ENCODE measurements at places on chromosomes 12 and 14. TPM values are rescaled to one million over a fixed set of nuclear protein-coding genes. Genes with fewer than 3 reads are reported as not detected.

DNA sequence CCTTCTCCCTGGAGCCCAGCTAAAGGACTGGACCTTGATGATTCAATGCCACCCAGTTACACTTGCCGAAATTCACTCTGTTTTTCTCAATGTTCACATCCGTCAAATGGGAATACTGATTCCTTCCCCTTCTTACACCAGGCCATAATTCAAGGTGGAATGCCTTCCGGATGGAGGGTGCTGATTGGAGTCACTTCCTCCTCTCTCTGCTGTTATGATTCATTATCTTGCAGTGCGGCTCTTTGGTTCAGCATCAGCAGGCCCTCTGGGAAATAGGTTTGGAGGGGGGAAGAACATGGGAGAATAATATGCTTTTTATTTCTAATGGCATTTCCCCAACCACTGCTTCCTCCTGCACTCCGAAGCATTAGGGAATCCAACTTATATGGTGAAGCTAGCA lies 390.6 kb upstream of the TBX3 start:
- H3K27me3 ChIP-seq, result no peaks in the 10 kb centered on the region
- H3K36me3 ChIP-seq, result no peaks in the 10 kb centered on the region
- DNase-seq, result no peak
- H3K4me3 ChIP-seq, result no peak overlapping the region
- no peak overlapping the region for H3K27ac ChIP-seq

- peak; percentile 94 for DNase-seq
- no peak overlapping the region for H3K27ac ChIP-seq
- H3K27me3 ChIP-seq, result no peaks in the 10 kb centered on the region
Measured at GRCh38 chr14:91173221-91173670, 59.4 kb downstream of the DGLUCY start.

DNA sequence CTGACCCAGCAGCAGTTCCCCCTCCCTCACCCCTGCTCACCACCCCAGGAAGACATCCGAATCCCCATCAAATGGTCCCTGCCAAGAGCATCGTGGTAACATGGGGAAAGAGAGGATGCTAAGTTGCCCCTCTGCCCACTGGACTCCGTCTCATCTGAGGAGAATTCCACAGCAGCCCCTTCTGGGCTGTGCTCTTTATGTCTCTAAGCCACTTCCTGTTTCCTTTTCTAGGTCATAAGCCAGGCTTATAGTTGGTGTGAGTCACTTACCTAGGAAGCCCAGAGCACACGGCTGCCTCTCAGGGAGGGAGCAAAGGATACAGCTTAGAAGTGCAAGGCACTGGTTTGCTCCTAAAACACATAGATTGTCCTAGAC lies 76.0 kb downstream of the VCPKMT start:
- H3K4me3 ChIP-seq, result no peak overlapping the region
- H3K27ac ChIP-seq, result peak overlapping the region; percentile 80
- DNase-seq, result no peak

GRCh38 chr12:41943671-41944070 lies 201.0 kb downstream of the GXYLT1 start:
- H3K36me3 ChIP-seq, result no peaks in the 10 kb centered on the region
- no peak overlapping the region for H3K4me3 ChIP-seq
- no peak overlapping the region for H3K27ac ChIP-seq
- no peak for DNase-seq

DNA sequence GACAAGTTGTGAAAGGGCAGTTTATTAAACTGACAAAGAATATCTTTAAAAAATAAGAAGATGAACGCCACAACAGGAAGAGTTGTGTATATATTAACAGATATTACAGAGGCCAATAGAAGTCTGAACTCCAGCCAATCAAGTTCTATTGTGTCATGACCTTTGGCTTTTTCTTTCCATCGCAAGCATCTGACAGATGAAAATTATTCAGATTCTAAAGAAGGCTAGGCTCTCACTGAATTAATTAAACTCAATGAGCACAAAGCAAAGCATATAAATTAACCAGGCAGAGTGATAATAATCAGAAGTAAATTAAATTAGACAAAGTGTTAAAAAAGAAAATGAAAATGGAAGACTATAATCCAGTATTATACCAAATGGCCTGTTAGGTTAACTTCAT lies 62.0 kb upstream of the PYGL start:
- no peak overlapping the region for H3K27ac ChIP-seq
- DNase-seq, result no peak
- H3K36me3 ChIP-seq, result no peaks in the 10 kb centered on the region
- H3K4me3 ChIP-seq, result no peak overlapping the region
- H3K4me1 ChIP-seq, result peaks cover 5% of the 10 kb centered on the region

GRCh38 chr12:53674977-53675700 lies 744 bp downstream of the ATP5MC2 start:
- peak overlapping the region; percentile 94 for H3K4me3 ChIP-seq
- H3K4me1 ChIP-seq, result peaks cover 55% of the 10 kb centered on the region
- H3K27ac ChIP-seq, result peak overlapping the region; percentile 93
- no peaks in the 10 kb centered on the region for H3K27me3 ChIP-seq
- DNase-seq, result no peak

DNA sequence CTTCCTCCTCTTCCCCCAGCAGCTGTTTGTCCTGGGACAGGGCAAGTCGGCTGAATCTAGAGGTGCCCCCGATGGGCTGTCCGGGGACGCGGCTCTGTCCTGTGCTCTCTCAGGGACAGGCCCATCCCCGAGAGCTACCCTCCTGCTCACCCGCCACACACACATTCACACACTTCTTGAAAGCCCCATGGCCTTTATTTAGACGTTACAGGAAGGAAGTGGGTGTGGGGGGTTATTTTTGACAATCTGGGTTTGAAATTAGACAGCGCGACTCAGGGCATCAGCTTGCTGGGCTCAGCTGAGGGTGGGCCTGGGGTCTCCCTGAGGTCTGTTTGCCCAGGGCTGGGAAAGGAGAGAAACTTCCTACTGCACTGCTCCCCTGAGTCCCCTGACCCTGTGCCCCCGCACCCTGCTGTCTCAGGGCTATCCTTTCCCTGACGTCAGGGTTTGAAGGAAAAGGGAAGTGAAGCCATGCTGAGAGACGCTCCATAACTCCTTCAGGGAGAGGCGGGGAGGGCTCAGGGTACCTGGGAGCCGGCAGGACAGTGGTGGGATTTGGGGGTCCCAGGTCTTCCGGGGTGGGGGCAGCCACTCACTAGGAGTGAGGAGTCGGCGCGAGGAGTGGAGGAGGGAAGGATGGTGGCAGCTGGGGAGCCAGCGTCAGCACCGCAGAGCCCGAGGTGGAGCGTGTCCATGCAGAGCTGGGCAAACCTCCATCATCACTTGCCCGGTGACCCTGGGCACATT lies 8.1 kb downstream of the PTPN6 start:
- peak overlapping the region; percentile 14 for H3K4me3 ChIP-seq
- peaks cover 84% of the 10 kb centered on the region for H3K4me1 ChIP-seq
- H3K27ac ChIP-seq, result peak overlapping the region; percentile 95
- peak; percentile 92 for DNase-seq
- peaks cover 27% of the 10 kb centered on the region for H3K36me3 ChIP-seq

DNA sequence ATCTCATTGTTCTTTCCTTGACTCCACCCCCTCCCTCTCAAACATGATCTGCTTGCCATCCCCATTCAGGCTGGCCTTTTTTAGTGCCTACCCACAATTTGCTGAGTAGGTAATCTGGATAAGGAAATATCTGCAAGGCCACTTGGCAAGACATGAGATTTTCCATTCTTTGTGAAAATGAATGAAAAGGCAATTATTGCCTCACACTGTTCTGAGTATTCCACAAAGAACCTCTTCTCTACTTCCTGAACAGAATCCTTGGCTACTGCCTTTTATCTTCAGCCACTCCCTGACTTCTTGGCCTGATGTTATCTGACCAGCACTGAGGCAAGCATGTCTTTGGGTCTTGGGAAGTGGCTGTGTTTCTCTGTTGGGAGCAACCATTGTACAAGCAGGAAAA lies 263.2 kb upstream of the ATP2B1 start:
- H3K27ac ChIP-seq, result no peak overlapping the region
- no peak overlapping the region for H3K4me3 ChIP-seq
- no peaks in the 10 kb centered on the region for H3K36me3 ChIP-seq
- no peak for DNase-seq
- no peaks in the 10 kb centered on the region for H3K27me3 ChIP-seq
- H3K4me1 ChIP-seq, result peaks cover 6% of the 10 kb centered on the region

DNA sequence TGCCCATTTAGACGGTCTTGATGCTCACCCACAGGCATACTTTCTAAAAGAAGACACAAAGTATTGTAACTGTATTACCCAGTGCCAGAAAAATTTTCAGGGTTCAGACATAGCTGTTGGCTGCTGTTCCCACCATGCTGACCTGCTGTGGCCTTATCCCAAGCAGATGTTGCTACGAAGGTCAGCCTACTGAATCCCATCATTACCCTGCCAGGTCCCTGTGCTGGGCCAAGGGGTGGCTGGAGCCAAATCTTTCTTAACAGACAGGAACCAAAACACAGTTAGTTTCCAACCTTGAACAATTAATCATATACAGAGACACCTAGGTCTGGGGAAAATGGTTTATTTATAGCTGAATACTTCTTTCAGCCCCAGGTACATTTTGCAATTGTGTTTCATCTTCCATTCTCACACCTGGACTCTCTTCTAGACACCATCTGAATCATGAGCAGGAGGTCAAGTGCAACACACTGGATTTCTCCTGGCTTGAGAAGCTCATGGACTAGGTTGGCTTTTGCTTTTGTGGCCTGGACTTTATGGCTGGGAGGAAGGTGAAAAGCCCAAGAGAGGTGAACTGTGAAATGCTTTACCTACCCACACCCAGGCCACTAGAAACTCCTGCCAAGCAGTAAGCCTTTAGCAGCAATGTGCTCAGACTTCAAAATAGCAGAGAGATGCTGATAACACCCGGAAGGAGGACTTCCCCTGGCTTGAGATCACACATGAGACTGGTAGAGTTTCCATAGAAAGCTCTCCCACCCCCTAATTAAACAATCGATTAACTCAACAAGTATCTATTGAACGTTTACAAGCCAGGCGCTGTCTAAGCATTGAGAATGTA lies 150.1 kb downstream of the SUDS3 start:
- no peak overlapping the region for H3K4me3 ChIP-seq
- no peak overlapping the region for H3K27ac ChIP-seq
- DNase-seq, result no peak
- H3K36me3 ChIP-seq, result no peaks in the 10 kb centered on the region

GRCh38 chr12:23049180-23049579 lies 424.2 kb downstream of the ETNK1 start:
- no peaks in the 10 kb centered on the region for H3K4me1 ChIP-seq
- no peak overlapping the region for H3K4me3 ChIP-seq
- no peaks in the 10 kb centered on the region for H3K36me3 ChIP-seq
- no peaks in the 10 kb centered on the region for H3K27me3 ChIP-seq
- no peak overlapping the region for H3K27ac ChIP-seq
- DNase-seq, result no peak

DNA sequence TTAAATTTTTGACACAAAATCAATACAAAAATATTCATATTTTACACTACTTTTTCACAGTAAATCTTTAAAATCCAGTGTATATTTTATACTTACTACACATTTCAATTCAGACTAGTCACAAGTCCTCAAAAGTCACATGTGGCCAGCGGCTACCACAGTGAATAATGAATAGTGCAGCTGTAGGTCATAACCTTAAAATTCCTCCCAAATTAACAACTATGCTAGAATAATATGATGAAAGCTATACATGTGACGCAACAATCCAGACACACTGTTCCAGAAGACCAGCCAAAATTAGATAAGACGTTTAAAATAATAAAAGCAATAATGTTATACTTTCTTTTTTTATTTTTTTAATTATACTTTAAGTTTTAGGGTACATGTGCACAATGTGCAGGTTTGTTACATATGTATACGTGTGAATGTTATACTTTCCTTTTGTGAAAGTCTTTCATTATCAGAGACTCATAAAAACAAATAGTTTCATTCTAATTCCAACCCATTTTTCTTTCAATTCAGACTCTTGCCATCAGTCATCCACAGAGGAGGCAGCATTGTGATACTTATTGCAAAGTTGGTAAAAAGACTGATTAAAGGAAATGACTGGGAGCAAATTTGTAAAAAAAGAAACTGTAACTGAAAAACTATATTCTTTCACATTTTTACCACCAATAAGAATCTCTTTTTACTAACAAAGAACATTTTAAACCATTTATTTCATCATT lies 67.0 kb downstream of the C2CD5 start:
- H3K4me1 ChIP-seq, result no peaks in the 10 kb centered on the region
- H3K27me3 ChIP-seq, result no peaks in the 10 kb centered on the region
- H3K36me3 ChIP-seq, result peaks cover 8% of the 10 kb centered on the region

DNA sequence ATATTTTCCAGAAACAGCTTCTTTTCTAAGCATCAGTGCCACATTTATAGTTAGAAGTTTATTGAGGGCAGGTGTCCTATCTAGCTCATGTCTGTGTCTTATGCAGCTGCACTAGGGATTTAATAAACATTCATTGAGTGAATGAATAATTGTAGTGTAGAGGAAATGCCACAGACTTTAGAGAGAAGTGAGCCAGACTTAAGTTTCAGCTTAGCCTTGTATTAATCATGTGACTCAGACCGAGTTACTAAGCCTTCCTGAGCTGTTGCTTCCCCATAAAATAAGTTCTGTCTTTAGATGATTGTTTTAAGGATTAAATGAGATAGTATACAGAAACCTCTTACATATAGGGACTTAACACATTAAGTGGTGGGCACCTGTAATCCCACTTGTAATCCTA lies 236.1 kb upstream of the DDHD1 start:
- no peak overlapping the region for H3K4me3 ChIP-seq
- no peaks in the 10 kb centered on the region for H3K27me3 ChIP-seq
- no peaks in the 10 kb centered on the region for H3K36me3 ChIP-seq
- DNase-seq, result no peak
- H3K27ac ChIP-seq, result no peak overlapping the region
- H3K4me1 ChIP-seq, result no peaks in the 10 kb centered on the region

- no peak overlapping the region for H3K4me3 ChIP-seq
- no peaks in the 10 kb centered on the region for H3K4me1 ChIP-seq
- no peaks in the 10 kb centered on the region for H3K36me3 ChIP-seq
- DNase-seq, result no peak
Measured at GRCh38 chr12:114063435-114063834, 97.3 kb upstream of the RBM19 start.

DNA sequence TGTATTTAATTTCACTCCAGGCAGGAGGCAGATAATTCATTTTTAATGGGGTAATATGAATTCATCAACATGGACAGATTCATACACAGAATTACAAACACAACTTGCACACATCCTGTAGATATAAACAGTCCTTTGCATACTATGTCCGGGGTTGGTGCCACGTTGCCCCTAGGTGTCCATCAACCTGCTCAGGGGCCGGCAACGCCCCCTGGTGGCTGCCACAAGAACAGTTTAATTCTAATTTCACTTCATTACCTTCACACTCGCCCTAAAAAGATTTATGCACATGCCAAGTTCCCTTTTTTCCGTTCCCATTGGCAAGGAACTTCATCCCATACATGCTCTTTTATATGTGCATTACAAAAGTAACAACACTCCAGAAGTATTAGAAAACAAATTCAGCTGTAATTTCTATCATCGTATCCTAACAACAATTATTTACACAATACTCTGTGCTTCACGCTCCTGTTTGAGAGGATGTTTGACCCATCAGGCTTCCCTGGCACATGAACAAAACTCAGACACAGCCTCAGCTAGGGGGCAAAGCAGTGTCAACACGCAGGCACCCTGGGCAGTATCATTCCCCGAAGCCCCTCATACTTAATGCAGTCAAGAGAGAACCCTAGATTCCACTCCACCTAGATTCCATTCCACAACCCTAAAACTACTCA lies 15.5 kb downstream of the MANSC1 start:
- H3K27ac ChIP-seq, result peak overlapping the region; percentile 43
- peaks cover 4% of the 10 kb centered on the region for H3K4me1 ChIP-seq
- peak; percentile 88 for DNase-seq
- no peaks in the 10 kb centered on the region for H3K27me3 ChIP-seq
- H3K4me3 ChIP-seq, result no peak overlapping the region
- no peaks in the 10 kb centered on the region for H3K36me3 ChIP-seq

Gene OR5AU1
- not detected for total RNA-seq

Gene OTUB2
- total RNA-seq, result 1.1 TPM

Gene PLEKHD1
- 0.17 TPM for total RNA-seq

Gene LTBR
- 87.8 TPM for total RNA-seq

Gene LRRIQ1
- total RNA-seq, result not detected

Gene FAM181A
- total RNA-seq, result not detected
